ENCODE measurements at places on chromosomes 1 and 21.
A peak's percentile ranks its signal among the peaks of the same experiment; 100 is the strongest.

DNA sequence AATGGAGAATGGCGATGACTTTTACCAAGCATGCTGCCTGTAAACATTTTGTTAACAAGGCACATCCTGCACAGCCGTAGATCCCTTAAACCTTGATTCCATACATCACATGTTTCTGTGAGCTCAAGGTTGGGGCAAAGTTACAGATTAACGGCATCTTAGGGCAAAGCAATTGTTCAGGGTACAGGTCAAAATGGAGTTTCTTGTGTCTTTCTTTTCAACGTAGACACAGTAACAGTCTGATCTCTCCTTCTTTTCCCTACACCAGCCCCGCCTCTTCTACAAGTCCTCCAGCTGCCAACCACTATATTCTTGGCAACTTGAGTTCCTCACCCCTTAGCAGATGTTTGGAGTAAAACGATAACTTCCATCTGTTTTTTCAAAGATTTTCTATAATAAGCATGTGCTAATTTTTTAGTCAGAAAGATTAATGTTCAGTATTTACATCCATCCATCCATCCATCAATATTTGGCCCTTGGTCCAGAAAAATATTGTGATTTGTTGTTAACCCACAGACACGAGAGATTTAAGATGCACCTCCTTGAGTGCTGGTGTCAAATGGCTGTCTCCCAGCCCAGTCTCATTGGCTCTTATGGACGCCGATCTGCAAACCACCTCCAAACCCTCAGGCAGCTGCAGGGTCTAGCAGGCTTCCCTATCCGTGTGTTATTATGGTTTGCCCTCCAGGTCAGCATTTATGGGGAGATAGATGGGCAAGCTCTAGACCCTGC is 3.8 kb downstream of the DNALI1 start:
- DNase-seq: no peak

DNA sequence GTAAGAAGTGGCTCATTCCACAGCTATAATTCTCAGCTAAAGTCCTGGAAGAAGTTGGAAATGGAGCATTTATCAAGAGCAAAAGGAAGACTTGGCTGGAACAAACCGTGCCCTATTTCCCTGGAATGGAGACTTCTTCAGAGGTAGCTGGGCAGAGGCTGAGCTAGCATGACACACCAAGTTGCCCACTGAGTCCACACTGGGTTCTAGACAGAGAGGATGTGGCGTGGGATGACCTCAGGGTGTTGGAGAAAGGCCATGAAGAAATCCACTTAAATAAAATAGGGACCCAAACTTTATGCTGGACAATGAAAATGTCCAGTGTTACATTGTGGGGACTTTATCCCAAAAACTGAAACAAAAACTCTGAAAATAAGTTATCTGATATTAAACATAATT is 116.2 kb downstream of the KCNJ6 start:
- no peak for DNase-seq

- DNase-seq: peak; percentile 56
These were observed 45.1 kb upstream of the EPS15 start for GRCh38 chr1:51564124-51564523.

- DNase-seq: no peak
These were observed 117.0 kb downstream of the NEK7 start for GRCh38 chr1:198273748-198274295.

GRCh38 chr1:39895731-39896480 is 5.8 kb downstream of the MYCL start:
- no peak for DNase-seq

- no peak for DNase-seq
These were observed 426.7 kb downstream of the RWDD3 start for GRCh38 chr1:95660736-95661135.

DNA sequence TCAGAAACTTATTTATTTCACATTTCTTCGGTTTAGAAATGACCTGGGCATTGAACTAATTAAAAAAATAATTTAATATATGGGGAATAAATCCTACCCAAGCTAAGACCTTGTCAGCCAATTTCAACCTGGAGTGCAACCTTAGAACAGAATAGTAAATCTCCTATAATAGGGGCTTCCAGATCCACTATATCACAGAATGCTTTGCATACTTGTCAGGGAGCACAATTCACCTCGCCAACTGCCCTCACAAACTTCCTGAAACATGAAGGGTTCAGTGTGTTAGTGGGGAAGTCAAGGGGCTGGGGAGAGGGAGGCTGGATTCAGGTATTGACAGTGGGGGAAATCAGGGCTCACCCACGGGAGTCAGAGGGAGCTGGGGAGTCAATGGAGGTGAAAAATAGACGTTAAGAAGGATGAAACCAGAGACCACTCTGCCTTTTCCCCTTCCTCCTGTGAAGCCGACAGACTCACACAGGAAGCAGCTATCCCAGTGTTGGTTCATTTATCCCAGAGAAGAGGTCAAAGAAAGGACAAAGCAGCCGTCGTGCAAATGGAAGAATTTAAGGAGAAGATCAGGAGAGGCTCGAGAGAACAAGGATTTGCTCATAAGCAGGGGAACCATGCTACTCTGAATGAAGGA is 453.3 kb downstream of the NUF2 start:
- no peak for DNase-seq

Measured in testis (tissue), 5 donors.